ENCODE measurements at places on chromosomes 7 and 10. TPM values are rescaled to one million over a fixed set of nuclear protein-coding genes. Genes with fewer than 3 reads are reported as not detected.

The GLI3 gene
- 43.0 TPM for total RNA-seq

The MMP21 gene
- total RNA-seq, result not detected

The ADCYAP1R1 gene
- total RNA-seq, result 7.4 TPM

The NXPH1 gene
- 0.11 TPM for total RNA-seq

The PPP1R3C gene
- total RNA-seq, result 1.2 TPM

The AKR1D1 gene
- 0.31 TPM for total RNA-seq

The FXYD4 gene
- total RNA-seq, result not detected

The ACTR3C gene
- 2.2 TPM for total RNA-seq

The CYP3A7 gene
- total RNA-seq, result not detected

The EPHB6 gene
- total RNA-seq, result 9.7 TPM

The LRRC17 gene
- total RNA-seq, result 2.1 TPM

The EPHA1 gene
- 109 TPM for total RNA-seq

The ZEB1 gene
- 0.11 TPM for total RNA-seq

The PHYH gene
- total RNA-seq, result 19.7 TPM

The PRLHR gene
- total RNA-seq, result not detected

The ABLIM1 gene
- 32.1 TPM for total RNA-seq

The ARHGAP21 gene
- 49.5 TPM for total RNA-seq

The MMRN2 gene
- 1.4 TPM for total RNA-seq

The GBX1 gene
- total RNA-seq, result not detected

The SPDYE5 gene
- not detected for total RNA-seq

The INHBA gene
- total RNA-seq, result 1.6 TPM

The FAS gene
- 3.1 TPM for total RNA-seq

The RASA4 gene
- 10.0 TPM for total RNA-seq

The TMEM229A gene
- total RNA-seq, result 0.46 TPM

The USP6NL gene
- total RNA-seq, result 27.7 TPM

The GPR26 gene
- 0.07 TPM for total RNA-seq

The PRSS37 gene
- total RNA-seq, result not detected

The BAMBI gene
- 17.0 TPM for total RNA-seq

The SYPL1 gene
- 41.9 TPM for total RNA-seq

The ARL5B gene
- 33.9 TPM for total RNA-seq

The AKR1C8 gene
- not detected for total RNA-seq

The MEOX2 gene
- not detected for total RNA-seq

The GET4 gene
- total RNA-seq, result 75.1 TPM

The DNAJC1 gene
- total RNA-seq, result 11.2 TPM

The TWIST1 gene
- not detected for total RNA-seq

The ABCB1 gene
- total RNA-seq, result 0.15 TPM

Measured in H9 (cell line).